ENCODE measurements at places on chromosomes 7 and 10.

- no peak for DNase-seq
Observed at GRCh38 chr10:91924212-91925021, 847 bp downstream of the BTAF1 start.

DNA sequence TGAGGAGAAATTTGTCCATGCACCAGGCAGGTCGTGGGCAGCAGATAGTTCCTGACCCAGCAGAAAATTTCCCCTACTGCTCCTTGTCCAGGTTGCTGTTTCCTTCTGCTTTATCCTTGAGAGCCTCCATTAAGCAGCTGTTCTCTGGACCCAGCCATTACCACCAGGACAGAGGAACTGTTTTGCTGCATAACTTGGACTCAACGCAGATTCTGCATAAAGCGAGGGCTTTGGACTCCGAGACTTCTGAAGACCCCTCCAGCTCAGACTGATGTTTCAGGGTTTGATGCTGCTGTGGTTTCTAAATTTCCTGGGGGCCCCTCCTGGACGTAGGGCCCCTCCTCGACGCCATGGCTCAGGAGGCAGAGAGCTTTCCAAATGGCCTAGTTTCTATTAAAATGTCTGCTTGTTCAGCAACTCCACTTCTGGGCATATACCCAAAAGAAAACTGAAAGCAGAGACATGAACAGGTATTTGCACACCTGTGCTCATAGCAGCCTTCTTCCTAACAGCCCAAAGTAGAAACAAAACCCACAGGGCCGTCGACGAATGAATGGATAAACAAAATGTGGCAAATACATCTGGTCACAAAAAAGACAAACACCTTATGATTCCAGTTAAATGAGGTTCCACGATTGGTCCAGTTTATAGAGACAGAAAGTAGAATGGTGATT, 28.3 kb upstream of the LMTK2 start:
- DNase-seq = no peak

GRCh38 chr10:87706731-87707130, 47.1 kb downstream of the PAPSS2 start:
- DNase-seq = no peak

GRCh38 chr10:13613519-13613918, 26.8 kb downstream of the PRPF18 start:
- DNase-seq = peak; percentile 62

GRCh38 chr7:157751406-157751805, 414.6 kb downstream of the DNAJB6 start:
- no peak for DNase-seq

- no peak for DNase-seq
Observed at GRCh38 chr10:100803492-100803891, 58.1 kb downstream of the PAX2 start.

DNA sequence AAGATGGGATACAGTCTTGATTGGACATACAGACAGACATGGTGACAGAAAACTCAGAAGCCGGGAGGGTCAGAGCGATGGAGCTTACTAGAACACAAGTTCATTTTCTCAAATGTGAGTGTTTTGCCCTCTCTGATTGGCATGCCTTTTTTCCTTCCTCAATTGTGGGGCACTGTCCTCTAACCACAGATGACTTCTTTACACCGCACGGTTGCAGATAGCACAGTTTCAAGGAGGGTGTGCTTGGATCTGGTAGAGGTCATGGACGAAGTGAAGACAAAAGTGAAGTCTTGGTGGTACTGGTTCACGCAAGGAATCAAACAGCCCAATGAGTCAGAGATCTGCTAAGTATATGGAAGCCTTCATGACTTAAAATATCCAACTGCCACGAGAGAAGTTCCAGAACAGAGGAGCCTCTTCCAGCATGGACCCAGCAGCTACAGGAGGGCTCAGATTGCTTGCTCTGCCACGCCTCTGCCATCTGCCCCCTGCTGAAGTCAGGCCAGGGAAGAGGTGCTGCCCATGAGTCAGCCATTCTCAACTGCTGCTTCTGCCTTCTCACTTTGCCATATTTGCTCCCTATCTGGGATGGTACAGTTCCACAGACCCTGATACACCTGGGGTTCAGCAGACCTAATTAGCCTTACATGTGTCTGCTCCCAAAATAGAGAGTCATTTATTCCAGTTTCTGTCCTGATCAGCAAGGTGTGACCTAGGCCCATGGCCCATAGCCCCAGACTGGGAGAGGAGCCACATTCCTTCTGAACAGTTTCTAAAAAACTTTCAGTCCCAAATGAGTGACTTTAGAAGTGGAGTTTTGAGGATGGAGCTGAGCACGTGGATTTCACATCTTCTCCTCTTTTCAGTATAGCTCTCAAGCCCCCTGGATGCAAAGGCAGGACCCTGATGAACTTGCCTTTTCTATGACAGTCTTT, 413.8 kb downstream of the KCNMA1 start:
- peak; percentile 31 for DNase-seq

DNA sequence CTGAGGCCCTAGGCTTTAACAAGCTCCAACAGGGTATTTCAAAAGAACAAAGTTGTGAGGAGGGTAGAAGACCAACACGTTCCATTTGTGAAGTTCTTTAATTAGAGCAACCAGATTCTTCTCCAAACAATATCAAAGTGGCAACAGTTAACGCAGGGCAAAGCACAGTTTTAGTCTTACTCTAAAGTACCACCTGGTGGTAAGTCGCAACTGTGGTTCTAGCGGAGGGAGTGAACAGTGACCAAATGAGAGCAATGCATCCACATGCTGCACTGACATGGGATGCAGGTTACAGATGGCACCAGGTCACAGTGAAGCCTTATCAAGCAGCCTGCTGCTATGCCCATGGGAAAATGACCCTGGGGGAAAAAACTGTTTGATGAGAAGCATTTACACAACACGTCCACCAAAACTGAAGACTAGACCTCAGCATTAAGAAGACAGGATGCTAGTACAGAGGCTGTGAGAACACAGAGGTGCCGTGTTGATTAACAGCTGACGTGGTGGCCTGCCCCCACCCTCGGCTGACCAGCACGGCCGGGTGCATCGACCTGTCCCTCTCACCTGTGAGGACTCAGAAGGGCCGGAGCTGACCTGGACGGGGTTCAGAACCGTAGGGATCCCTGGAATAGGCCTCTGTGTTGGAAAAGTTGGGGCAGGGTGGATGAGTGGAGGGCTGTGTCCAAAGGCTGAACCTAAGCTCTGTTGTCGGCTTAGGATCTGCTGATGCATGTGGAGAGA, 211.2 kb downstream of the GLI3 start:
- no peak for DNase-seq

DNA sequence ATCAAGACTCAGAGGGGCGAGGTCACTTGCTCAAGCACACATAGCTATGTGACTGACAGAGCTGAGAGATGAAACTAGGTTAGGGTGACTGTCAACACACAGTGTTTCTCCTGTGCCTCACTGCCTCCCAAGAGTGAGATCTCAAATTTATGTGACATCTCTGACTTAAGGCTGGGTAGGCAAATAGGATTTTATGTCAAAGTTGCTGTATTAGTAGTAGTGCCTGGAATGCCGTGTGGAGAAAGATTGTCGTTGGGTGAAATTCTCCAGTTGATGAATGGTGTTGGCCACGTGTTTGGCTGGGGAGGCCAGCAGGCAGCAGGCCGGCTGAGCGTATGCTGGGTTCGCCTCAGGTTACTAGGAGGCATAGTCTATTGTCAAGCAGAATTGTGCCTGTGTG, 148.3 kb upstream of the BMPER start:
- peak; percentile 88 for DNase-seq

GRCh38 chr7:138257459-138258196, 181.4 kb downstream of the AKR1D1 start:
- DNase-seq = peak; percentile 76
